ENCODE measurements at places on chromosomes 2 and 18.

DNA sequence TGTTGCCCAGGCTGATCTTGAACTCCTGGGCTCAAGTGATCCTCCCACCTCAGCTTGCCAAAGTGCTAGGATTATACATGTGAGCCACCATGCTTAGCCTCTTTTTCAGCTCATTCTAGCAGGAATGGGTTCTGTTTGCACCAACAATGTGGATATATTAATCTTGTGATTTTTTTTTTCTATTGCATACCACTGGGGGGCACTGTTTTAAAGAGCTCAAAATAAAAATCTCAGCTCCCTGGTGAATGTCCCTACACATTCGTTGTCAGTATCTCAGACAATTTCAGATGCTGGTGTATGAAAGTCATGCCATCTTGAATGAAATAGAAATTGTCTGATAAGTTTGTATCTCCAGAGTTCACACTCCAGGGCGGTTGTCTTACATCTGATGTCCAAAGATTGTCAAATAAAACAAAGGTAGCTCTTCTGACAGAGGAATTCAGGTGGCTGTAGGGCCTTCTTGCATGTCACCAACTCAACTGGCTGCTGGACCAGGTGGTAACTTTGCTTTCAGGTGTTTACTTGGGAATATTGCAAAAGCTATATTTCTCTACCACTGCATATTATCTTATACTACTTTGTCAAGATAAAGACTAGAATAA lies 3.1 kb upstream of the MATN3 start:
- no peak for DNase-seq

DNA sequence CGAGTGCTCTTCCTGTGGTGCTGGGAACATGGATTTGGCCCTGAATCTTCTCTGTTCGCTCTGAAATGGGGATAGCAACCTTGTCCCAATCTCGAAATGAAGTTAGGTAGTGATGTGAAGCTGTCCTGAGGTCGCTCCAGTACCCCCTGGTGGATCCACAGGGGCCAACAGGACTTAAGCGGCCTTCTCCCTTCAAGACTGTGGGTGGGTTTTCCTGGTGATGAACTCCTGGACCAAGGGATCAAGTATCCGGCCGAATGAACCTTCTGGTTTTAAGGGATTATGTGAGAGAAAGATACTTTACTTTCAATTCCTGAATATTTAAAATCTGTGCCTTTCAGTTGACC lies 156.5 kb downstream of the NAPG start:
- DNase-seq, result no peak

DNA sequence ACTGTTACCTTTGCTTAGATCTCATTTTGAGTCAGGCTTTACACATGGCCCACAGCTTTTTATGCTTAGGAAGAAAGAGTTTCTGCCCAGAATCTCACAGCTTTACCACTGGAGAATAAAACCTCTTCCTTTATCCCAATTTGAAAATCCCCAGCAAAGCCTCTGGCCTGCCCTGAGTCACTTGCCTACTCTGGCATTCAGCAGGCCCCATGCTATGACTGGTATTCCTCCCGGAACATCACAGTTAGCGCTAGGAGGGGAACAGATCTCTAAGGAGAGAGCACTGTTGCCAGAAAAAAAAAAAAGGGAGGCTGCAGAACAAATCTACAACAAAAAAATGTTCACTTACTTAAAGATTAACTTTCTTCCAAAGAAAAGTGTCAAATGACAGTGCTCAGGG lies 152.9 kb upstream of the DNMT3A start:
- DNase-seq, result no peak

DNA sequence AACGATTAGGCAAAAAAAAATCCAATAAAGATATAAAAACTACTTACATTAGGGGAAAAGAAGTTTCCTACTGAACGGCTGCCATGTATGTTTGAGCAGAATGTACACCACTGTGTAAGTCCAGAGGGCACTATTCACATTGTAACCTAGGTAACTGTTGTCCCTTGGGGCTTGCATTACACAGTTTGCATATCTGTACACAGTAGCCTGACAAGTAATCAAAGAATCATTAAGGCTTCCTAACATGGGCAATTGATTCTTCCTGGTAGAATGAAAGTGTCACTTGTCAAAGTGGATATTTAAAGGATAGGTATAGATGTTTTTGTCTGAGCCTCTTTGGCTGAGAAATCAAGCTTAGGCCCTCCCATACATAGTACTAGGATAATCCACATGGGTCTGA lies 39.1 kb downstream of the PLEK start:
- no peak for DNase-seq

DNA sequence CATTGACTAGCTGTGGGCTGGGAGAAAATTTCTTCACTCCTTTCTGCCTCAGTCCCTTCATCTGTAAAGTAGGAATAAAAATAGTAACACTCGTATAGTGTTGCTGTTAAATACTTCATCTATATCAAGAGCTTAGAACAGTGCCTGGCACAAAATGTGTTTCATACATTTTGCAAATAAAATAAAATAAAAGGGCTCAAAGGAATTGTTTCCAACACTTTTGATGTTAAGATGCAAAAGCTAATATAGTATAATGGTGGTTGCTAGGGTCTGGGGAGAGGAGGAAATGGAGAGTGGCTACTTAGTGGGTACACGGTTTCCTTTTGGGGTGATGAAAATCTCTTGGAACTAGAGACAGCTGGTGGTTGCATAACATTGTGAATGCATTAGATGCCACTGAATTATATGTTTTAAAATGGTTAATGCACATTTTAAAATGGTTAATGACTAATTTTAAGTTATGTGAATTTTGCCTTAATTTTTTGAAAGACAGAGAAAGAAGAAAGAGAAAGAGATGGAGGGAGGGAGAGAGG lies 542.1 kb upstream of the ID2 start:
- no peak for DNase-seq

DNA sequence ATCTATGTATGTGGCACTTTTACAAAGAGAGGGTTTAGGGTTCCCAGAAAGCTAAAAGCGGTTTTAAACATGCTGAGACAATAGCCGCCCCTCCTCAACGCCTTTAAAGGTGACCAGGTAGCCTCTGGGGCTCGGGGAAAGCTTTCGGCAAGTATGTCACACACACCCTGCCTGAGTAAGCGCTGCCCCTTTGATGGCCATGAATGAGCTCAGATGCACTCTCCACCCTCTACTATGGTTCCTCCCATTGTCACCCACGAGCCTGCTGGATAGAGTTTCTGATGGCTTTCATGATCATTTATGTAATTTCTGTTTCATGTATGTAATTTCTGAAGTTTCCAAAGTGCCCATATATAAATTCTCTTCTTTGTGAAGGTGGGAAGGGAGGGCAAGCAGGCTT lies 44.1 kb upstream of the GRHL1 start:
- no peak for DNase-seq

- no peak for DNase-seq
These were observed 110.6 kb upstream of the PXDN start for GRCh38 chr2:1854729-1855547.

- no peak for DNase-seq
These were observed 19.4 kb upstream of the HNRNPA3 start for GRCh38 chr2:177193240-177193639.

- DNase-seq, result no peak
These were observed 405.1 kb upstream of the POU3F3 start for GRCh38 chr2:104448661-104449440.
